Memory B cell (primary cell): ENCODE measurements at places on chromosomes 12 and 14.

DNA sequence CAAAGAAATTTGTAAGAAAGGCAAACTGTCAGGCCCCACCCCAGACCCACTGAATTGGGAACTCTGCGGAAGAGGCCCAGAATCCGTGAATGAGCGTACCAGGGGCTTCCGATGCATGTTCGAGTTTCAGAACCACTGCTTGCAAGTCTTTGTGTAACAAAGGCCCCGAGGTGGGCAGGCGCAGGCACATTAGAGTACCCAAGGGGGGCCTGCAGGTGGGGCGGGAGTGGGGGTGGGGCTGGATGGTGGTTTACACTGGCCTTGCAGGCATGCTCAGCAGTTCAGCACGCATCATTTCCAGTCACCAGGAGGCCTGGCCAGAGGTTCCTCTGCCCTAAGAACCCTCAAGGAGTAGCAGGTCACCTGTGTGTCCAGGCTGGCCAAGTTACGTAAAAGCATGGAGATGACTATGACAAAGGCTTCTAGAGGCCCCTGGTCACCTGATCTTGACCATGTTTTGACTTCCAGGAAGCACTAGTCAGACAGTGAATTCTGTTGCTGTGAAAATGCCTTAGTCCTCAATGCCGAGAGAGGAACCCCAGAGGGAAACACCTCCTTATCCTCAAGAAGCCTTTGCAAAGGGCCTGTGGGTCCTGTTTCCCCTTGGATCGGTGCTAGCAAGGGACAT, 33.2 kb upstream of the IRF2BPL start:
- no peak for DNase-seq
- H3K4me3 ChIP-seq, result no peak overlapping the region
- peaks cover 22% of the 10 kb centered on the region for H3K4me1 ChIP-seq

DNA sequence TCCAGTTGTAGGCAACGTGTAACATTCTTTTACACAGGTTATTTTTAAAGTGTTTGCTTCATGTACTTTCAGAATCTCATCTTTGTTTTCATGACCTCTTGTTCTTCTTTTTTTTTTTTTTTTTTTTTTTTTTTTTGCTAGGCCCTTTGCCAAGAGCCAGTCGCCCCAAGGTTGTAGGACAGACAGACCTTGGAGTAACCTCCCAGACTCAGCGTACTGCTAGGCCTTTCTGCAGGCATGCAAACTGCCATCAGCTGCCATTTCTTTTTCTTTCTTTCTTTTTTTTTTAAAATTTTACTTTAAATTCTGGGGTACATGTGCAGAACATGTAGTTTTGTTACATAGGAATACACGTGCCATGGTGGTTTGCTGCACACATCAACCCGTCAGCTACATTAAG, 452.3 kb upstream of the MDGA2 start:
- no peaks in the 10 kb centered on the region for H3K36me3 ChIP-seq
- no peak overlapping the region for H3K4me3 ChIP-seq
- DNase-seq, result no peak
- no peaks in the 10 kb centered on the region for H3K27me3 ChIP-seq
- no peak overlapping the region for H3K27ac ChIP-seq

DNA sequence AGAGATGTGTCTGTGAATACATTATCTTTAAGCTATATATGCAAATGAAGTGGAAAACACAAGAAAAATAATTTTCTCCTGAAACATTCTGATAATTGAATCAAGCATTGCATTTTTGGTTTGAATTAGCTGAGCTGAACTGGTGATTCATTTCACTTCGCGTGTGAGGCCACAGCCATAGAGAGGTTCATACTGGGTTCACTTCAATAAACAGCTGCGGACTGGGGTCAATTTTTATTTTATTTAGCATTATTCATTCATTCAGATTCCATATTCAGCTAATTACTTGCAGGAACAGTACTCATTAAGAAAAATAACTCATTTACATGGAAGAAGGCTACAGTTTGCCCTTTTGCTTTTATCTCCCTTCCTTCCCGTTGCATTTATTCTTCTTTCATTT, 195.2 kb upstream of the LRIG3 start:
- no peak overlapping the region for H3K27ac ChIP-seq
- no peaks in the 10 kb centered on the region for H3K4me1 ChIP-seq
- H3K36me3 ChIP-seq, result no peaks in the 10 kb centered on the region
- no peak for DNase-seq
- no peaks in the 10 kb centered on the region for H3K27me3 ChIP-seq

DNA sequence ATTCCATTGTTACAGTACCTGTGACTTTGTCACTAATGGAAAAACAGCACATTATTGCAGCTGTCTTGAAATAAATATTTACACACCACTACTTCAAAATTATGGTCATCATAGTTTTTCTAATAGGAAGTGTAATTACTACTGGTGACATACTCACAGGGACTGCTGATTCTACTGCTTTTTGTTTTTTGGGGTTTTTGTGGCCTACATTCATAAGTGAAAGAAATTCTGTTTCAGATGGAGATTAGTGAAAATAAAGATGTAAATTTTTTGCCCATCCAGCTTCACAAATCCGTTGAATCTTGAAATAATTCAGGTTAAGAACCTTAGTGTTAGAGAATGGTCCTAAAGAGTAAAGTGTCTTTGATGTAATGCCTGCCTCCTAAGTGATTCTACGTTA, 17.5 kb downstream of the KNTC1 start:
- no peaks in the 10 kb centered on the region for H3K27me3 ChIP-seq
- no peak for DNase-seq
- H3K36me3 ChIP-seq, result peaks cover 10% of the 10 kb centered on the region

- no peaks in the 10 kb centered on the region for H3K27me3 ChIP-seq
- no peaks in the 10 kb centered on the region for H3K36me3 ChIP-seq
- peaks cover 8% of the 10 kb centered on the region for H3K4me1 ChIP-seq
- H3K27ac ChIP-seq, result no peak overlapping the region
- no peak overlapping the region for H3K4me3 ChIP-seq
Observed at GRCh38 chr14:54399560-54399959, 2.8 kb downstream of the CDKN3 start.

GRCh38 chr14:34064349-34064748, 113.5 kb upstream of the EGLN3 start:
- H3K4me1 ChIP-seq, result peaks cover 5% of the 10 kb centered on the region
- H3K4me3 ChIP-seq, result no peak overlapping the region
- peaks cover 9% of the 10 kb centered on the region for H3K27me3 ChIP-seq
- no peak overlapping the region for H3K27ac ChIP-seq
- H3K36me3 ChIP-seq, result no peaks in the 10 kb centered on the region

DNA sequence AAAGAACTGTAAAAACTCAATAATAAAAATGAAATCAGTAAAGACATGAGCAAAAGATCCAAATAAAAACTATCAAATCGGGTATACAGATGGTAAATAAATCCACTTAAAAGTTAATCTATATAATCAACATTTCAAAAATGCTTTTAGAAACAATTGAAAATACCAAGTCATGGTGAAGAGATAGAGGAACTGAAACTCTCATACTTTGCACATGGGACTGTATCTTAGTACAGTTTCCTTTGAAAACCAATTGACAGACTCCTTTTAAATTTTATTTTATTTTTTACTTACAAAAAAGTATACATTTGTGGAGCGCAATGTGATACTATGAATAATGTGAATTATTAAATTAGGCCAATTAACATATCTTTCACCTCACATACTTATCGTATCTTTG, 98.6 kb upstream of the FAR2 start:
- no peaks in the 10 kb centered on the region for H3K27me3 ChIP-seq
- H3K4me3 ChIP-seq, result no peak overlapping the region
- no peaks in the 10 kb centered on the region for H3K4me1 ChIP-seq
- DNase-seq, result no peak
- no peaks in the 10 kb centered on the region for H3K36me3 ChIP-seq

- no peak overlapping the region for H3K4me3 ChIP-seq
- peaks cover 2% of the 10 kb centered on the region for H3K4me1 ChIP-seq
- no peak overlapping the region for H3K27ac ChIP-seq
- H3K27me3 ChIP-seq, result no peaks in the 10 kb centered on the region
- H3K36me3 ChIP-seq, result no peaks in the 10 kb centered on the region
Observed at GRCh38 chr14:74975059-74975810, 19.8 kb upstream of the PGF start.

DNA sequence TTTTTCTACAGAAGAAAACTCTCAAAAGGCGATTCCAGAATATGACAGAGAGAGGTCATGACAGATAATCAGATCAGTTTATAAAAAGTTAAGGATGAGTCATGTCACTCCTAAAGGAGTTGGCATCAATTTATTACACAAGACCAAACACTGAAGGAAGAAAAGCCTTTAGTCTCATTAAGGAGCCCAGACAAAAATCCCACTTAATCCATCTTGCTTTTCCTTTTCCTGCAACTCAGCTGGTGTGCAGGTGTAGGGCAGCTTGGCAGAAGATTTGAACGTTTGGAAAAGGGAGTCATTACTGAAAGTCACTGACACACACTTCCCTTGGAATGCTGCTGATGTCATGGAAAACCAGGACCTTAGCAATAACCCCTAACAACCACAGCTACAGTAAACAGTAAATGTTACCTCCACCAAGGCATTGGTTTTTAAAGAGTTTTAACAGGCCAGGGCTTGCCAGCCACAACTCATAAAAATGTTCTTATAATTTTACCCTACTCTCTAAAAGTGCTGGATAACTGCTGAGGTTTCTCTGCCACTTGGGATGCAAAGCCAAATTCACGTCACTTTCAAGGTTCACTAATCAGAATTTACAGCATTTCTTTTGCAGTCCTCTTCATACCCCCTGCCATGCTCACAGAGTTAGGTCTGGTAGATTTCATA, 320.6 kb downstream of the RAD51B start:
- H3K27me3 ChIP-seq, result no peaks in the 10 kb centered on the region
- H3K27ac ChIP-seq, result no peak overlapping the region
- peaks cover 2% of the 10 kb centered on the region for H3K36me3 ChIP-seq
- H3K4me1 ChIP-seq, result no peaks in the 10 kb centered on the region

DNA sequence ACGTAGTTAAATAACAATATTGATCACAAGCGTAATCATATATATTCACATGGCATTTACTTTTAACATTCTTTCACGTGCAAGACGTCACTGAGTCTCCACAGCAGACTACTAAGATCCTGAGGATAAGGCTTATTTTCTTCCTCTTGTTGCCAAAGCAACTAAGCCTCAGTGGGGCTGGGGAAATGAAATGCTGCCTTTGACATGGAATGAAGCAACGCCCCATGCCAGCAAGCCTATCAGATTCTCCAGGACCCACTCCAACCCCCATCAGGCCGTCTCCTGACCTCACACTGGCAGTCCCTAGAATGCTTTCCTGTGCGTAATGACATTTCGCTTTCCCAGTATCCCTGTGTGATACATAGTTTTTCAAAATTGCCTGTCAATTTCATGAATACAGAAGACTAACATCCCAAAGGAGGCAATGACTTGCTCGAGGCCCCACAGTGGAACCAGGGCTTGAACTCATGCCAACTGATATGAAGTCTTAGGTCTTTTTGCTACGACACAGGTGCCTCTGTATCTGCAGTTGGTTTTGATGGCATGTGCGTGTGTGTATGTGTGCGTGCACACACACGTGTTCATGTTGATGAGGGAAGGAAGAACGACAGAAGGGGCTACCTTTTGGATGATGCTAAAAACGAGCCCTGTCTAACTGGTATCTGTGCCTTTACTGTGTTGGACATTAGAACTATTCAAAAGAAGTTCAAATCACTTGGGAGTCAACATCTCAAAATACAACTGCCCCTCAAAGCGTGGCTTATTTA, 239.1 kb downstream of the VRK1 start:
- H3K4me3 ChIP-seq, result no peak overlapping the region
- DNase-seq, result no peak
- H3K4me1 ChIP-seq, result peaks cover 6% of the 10 kb centered on the region
- no peaks in the 10 kb centered on the region for H3K36me3 ChIP-seq
- no peak overlapping the region for H3K27ac ChIP-seq

- no peak overlapping the region for H3K27ac ChIP-seq
- no peak overlapping the region for H3K4me3 ChIP-seq
- no peak for DNase-seq
- no peaks in the 10 kb centered on the region for H3K36me3 ChIP-seq
Observed at GRCh38 chr14:84785996-84786395, 743.9 kb upstream of the FLRT2 start.

- H3K4me1 ChIP-seq, result peaks cover 11% of the 10 kb centered on the region
- H3K36me3 ChIP-seq, result peaks cover 10% of the 10 kb centered on the region
- H3K27me3 ChIP-seq, result no peaks in the 10 kb centered on the region
- no peak overlapping the region for H3K4me3 ChIP-seq
Observed at GRCh38 chr14:34980337-34980900, 2.4 kb upstream of the SRP54 start.

GRCh38 chr14:104792101-104792884, 3.3 kb downstream of the AKT1 start:
- H3K27ac ChIP-seq, result no peak overlapping the region
- DNase-seq, result no peak
- H3K4me3 ChIP-seq, result no peak overlapping the region
- H3K4me1 ChIP-seq, result peaks cover 29% of the 10 kb centered on the region
- H3K27me3 ChIP-seq, result no peaks in the 10 kb centered on the region
- peaks cover 7% of the 10 kb centered on the region for H3K36me3 ChIP-seq

DNA sequence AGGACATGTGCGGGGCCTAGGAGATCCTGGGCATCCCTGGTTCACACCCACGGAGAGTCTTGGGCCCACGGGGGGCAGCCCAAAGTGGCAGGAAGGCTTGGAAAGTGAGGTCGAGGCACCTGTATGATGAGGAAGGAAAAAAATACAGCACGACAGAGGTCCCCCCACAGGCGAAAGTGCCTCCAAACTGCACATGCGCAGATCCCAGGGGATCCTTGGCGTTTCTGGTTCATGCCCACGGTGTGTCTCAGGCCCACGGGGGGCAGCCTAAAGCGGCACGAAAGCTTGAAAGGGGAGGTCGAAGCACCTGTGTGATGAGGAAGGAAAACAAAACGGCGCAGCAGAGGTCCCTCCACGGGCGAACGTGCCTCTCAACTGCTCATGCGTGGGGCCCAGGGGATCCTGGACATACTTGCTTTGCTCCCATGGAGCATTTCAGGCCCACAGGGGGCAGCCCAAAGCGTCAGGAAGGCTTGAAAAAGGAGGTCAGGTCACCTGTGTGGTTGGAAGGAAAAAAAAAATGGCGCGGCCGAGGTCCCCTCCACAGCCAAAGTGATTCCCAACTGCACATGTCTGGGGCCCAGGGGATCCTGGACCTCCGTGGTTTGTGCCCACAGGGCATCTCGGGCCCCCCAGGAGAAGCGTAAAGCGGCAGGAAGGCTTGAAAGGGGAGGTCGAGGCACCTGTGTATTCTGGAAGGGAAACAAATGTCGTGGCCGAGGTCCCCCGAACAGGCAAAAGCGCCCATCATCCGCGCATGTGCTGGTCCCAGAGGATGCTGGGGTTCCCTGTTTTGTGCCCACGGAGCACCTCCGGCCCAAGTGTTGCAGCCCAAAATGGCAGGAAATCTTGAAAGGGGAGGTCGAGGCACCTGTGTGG, 582.6 kb downstream of the ALG10 start:
- DNase-seq, result no peak
- H3K36me3 ChIP-seq, result peaks cover 2% of the 10 kb centered on the region

GRCh38 chr12:93279565-93280412, 97.9 kb upstream of the NUDT4 start:
- H3K4me1 ChIP-seq, result no peaks in the 10 kb centered on the region
- H3K36me3 ChIP-seq, result no peaks in the 10 kb centered on the region
- DNase-seq, result no peak
- no peaks in the 10 kb centered on the region for H3K27me3 ChIP-seq
